ENCODE measurements at places on chromosomes 6 and 20.

GRCh38 chr6:170228946-170229310, 62.0 kb downstream of the DLL1 start:
- no peak for DNase-seq

DNA sequence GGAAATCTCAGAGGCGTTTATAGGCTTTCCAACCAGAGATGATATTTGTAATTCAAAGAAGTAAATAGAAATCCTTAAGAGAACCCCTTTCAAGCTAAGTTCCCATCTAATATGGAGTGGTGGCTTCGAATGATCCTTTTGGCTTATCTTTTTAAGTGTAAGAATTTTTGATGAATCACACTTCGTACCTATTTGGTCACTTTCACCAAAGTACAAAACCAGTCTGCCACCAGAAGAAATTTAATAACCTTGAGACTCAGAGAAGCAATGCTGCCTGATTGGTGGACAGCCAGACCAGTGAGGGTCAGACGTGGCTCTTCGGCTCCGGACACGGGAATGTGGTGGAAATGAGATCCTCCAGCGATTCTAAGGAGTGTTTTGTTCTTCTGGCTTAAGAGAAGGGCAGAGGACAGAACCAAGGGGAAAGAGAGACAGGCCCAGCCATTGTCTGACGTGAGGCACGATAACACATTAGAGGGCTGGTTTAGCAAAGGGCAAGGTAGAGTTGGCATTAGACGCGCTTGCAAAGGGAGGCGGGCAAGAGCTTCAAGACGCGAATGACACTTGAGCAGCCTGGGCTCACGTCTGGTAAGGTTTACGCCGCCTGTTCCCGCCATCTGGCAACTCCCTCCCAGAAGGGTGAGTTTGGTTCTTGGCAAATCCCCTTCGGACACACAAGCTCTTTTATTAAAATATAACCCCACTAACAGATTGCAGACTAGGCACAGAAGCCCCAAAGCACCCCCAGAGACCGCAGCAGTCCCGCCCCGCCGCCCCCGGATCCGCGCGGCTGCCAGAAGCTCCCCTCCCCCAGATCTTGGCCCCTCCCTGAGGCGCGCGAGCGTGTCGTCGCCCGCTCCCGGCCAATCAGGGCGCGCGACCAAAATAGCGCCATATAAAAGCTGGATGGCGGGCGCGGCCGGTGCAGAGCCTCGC, 50.0 kb upstream of the EZR start:
- DNase-seq = peak; percentile 18

- DNase-seq = no peak
These were observed 68.8 kb downstream of the FGD2 start for GRCh38 chr6:37074053-37074827.

DNA sequence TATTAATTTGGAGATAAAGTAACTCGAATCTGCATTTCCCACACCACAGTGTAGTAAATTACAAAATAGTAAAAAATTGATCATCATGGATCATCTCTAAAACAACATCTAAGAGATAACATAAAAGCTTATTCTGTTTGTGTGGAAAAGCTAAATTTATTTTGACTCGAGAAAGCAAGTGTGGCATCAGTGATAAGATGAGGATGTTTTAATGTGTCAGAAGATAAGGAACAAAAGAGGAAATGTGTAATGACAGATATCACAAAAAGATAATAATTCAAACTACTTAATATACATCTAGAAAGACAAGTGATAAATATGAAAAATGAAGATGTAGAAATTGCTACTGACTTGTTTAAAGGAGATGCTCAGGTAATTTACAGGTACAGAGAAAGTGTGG, 74.1 kb downstream of the DNAH8 start:
- DNase-seq = no peak

DNA sequence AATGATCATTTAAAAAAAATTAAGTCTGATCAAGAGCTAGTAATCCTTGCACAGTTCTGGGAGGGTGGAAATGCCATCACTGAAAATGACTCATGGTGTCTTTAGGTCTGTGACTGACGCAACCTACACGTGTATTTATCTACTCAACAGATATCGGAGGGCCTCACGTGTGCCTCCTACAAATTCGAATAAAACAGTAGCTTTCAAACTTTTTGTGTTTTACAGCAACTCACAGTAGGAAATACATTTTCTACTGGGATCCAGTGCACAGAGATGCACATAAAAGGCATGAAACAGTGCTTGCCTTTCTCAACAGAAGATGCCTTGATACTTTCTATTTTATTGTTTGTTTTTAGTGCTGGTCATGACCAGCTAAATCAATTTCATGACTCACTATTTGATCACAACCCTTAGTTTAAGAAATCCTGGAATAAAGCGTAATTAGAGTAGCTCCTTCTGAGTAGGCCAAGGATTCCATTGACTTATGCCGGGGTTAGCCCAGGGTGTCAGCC, 210.0 kb upstream of the SNX9 start:
- DNase-seq = peak; percentile 65

- DNase-seq = no peak
These were observed 115.4 kb downstream of the DTNBP1 start for GRCh38 chr6:15547400-15547799.

GRCh38 chr6:6908121-6908520, 199.6 kb upstream of the RREB1 start:
- DNase-seq = no peak

GRCh38 chr20:38945012-38945411, 17.1 kb upstream of the DHX35 start:
- no peak for DNase-seq

GRCh38 chr6:28977341-28978132, 27.6 kb downstream of the ZNF311 start:
- DNase-seq = peak; percentile 39

GRCh38 chr20:16844406-16844805, 96.2 kb downstream of the OTOR start:
- DNase-seq = no peak

- DNase-seq = no peak
These were observed 117.7 kb downstream of the PLEKHG1 start for GRCh38 chr6:150717419-150717818.

DNA sequence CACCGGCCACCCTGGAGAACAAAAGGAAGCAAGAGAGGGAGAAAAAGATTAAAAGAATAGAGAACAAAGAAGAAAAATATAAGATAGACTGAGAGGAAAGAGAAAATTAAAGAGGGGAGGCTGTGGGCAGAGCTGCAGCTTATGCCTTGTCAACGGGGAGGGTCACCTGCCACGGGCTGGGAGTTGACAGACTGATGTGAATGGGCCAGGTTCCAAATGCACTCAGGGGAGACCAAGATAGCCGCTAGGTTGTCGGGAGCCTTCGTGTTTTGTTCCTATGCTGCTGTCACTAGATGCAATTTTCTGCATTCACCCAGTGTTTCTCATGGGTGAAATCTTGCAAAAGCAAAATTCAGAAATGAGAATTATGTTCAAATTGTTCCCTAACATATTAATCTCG, 119.6 kb upstream of the MTHFD1L start:
- DNase-seq = no peak

DNA sequence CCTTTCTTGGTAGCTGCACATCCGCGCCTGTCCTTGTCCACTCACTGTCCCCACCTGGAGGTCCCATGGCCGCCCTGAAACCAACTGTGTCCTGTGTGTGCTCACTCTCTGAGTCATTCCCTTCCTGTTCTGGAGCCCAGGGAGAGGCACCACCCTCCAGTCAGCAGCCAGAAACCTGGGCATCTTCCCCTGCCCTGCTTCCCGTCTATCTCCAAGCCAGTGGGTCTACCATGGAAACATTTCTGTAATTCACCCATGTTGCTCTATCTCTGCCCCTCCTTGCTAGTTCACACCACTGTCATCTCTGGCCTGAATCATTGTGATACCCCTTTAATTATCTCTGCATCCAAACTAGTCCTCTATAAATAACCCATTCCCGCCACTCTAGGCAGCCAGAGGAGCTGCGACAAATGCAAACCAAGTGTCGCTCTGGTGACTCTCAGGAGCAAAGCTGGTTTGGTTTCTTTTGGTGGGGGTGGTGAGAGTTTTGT, 28.8 kb upstream of the SYNJ2 start:
- DNase-seq = peak; percentile 40

DNA sequence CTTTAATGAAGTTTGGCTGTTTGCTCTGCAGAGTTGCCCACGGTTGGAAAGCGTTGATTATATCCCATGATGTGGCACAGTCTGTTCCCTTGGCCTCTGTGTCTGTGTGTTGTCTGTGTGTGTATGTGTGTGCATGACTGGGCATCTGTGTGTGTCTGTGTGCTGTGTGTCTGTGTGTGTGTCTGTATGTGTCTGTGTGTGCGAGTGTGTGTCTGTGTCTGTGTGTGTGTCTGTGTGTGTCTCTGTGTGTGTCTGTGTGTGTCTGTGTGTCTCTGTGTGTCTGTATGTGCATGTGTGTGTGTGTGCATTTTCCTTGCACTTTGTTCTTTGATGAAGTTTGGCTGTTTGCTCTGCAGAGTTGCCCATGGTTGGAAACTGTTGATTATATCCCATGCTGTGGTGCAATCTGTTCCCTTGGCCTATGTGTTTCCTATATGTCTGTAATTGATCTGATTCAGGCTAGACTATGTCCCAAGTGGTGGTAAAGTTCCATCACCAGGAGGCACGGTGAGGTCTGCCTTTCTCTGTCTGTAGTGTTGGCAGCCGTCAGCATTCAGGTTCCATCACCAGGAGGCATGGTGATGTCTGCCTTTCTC, 78.1 kb upstream of the RIN2 start:
- DNase-seq = no peak

DNA sequence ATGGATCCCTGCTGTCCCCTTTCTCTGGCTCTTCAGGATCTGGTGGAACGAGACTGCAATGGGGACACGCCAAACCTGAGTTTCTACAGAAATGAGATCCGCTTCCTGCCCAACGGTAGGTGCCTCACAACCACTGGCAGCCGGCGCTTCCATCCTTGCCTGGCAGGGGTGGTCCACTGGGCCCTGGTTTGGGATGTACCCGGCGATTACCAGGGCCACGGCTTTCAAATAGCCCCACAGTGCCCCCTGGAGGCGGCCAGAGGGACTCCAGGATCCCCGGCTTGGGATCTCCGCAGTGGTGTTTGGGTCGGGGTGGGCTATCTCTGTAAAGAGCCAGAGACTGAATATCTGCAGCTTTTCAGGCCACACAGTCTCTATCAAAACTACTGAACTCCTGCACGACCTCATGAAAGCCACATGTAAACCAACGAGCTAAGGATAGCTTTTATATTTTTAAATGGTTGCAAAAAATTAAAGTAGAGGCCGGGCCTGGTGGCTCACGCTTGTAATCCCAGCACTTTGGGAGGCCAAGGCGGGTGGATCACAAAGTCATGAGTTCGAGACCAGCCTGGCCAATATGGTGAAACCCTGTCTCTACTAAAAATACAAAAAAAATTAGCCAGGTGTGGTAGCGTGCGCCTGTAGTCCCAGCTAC, 3.7 kb downstream of the OGFR start:
- peak; percentile 86 for DNase-seq

DNA sequence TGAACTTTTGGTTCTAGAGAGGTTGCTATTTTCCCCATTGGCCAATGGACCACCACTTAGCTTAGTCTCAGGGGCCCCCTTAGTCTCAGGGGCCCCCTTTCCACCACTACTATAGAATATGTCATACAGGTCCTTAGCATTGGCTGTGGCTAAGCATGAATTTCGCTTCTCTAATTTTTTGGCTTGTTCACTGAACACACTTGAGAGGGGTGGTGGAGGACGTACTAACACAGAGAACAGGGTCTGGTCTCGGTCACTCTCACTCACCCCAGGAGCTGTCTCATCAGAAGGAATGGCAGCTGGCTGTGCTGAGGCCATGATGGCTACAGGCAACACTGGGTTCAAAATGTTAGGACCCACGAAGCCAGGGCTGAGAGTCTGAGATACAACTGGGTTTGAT, 30.3 kb downstream of the ZNF318 start:
- DNase-seq = no peak

- DNase-seq = no peak
These were observed 6.9 kb upstream of the CST11 start for GRCh38 chr20:23459461-23460150.

- no peak for DNase-seq
These were observed 6.8 kb upstream of the POU3F2 start for GRCh38 chr6:98827295-98828159.

- DNase-seq = no peak
These were observed 1219.0 kb upstream of the EYS start for GRCh38 chr6:66926060-66926459.

- peak; percentile 89 for DNase-seq
These were observed 46.2 kb downstream of the GJA10 start for GRCh38 chr6:89940225-89941027.

DNA sequence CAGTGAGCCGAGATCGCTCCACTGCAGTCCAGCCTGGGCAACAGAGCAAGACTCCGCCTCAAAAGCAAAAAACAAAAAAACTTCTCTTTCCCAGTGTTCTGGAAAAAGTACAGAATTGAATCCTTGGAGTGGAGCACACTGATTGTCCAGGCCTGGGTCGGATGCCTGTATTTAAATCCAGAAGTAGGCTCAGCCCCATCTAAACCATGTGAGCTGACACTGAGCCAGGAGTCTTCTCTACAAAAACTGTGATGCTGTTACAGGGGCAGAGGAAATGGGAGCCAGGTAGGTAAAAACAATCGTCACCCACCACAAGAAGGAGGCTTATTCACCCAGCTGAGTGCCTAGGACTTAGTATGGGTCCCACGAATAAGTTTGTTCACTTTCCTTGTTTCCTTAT, 43.0 kb upstream of the PTPN1 start:
- DNase-seq = no peak

- no peak for DNase-seq
These were observed 21.1 kb downstream of the THBS2 start for GRCh38 chr6:169232507-169232931.

DNA sequence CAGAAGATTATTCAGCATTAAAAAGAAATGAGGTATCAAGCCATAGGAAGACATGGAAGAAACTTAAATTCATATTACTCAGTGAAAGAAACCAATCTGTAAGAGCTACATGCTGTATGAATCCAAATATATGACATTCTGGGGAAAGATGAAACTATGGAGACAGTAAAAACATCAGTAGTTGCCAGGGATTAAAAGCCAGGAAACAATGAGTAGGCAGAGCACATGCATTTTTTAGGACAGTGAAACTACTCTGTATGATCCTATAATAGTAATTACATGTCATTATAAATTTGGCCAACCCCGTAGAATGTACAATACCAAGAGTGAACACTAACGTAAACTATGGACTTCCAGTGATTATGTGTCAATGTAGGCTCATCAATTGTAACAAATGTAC, 92.8 kb upstream of the RNF217 start:
- DNase-seq = no peak

- no peak for DNase-seq
These were observed 8.0 kb upstream of the SIM1 start for GRCh38 chr6:100472674-100473073.

- DNase-seq = no peak
These were observed 78.9 kb downstream of the SLC35F1 start for GRCh38 chr6:117985916-117986315.

GRCh38 chr6:44717431-44717830, 329.9 kb downstream of the CDC5L start:
- DNase-seq = no peak

GRCh38 chr6:118333772-118334171, 214.3 kb upstream of the PLN start:
- no peak for DNase-seq

GRCh38 chr6:82277686-82278085, 30.1 kb upstream of the IBTK start:
- no peak for DNase-seq

Measured in AG08395 (cell line).